ENCODE measurements at places on chromosomes 12 and 14. TPM values are rescaled to one million over a fixed set of nuclear protein-coding genes. Genes with fewer than 3 reads are reported as not detected.

GRCh38 chr14:99245564-99246511, 26.2 kb downstream of the BCL11B start:
- no peaks in the 10 kb centered on the region for H3K36me3 ChIP-seq
- H3K27me3 ChIP-seq: peaks cover 66% of the 10 kb centered on the region
- H3K4me1 ChIP-seq: no peaks in the 10 kb centered on the region

DNA sequence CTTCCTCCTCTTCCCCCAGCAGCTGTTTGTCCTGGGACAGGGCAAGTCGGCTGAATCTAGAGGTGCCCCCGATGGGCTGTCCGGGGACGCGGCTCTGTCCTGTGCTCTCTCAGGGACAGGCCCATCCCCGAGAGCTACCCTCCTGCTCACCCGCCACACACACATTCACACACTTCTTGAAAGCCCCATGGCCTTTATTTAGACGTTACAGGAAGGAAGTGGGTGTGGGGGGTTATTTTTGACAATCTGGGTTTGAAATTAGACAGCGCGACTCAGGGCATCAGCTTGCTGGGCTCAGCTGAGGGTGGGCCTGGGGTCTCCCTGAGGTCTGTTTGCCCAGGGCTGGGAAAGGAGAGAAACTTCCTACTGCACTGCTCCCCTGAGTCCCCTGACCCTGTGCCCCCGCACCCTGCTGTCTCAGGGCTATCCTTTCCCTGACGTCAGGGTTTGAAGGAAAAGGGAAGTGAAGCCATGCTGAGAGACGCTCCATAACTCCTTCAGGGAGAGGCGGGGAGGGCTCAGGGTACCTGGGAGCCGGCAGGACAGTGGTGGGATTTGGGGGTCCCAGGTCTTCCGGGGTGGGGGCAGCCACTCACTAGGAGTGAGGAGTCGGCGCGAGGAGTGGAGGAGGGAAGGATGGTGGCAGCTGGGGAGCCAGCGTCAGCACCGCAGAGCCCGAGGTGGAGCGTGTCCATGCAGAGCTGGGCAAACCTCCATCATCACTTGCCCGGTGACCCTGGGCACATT, 8.1 kb downstream of the PTPN6 start:
- peak overlapping the region; percentile 8 for H3K4me3 ChIP-seq
- peak; percentile 76 for DNase-seq
- H3K4me1 ChIP-seq: peaks cover 65% of the 10 kb centered on the region
- peak overlapping the region; percentile 71 for H3K27ac ChIP-seq

GRCh38 chr12:46944771-46945170, 119.0 kb upstream of the SLC38A4 start:
- no peaks in the 10 kb centered on the region for H3K4me1 ChIP-seq
- no peak overlapping the region for H3K27ac ChIP-seq

MBIP gene
- total RNA-seq: 119 TPM

- H3K36me3 ChIP-seq: no peaks in the 10 kb centered on the region
- H3K4me3 ChIP-seq: no peak overlapping the region
- no peaks in the 10 kb centered on the region for H3K4me1 ChIP-seq
- no peak for DNase-seq
- no peak overlapping the region for H3K27ac ChIP-seq
Measured at GRCh38 chr14:31717294-31718085, 156.3 kb downstream of the NUBPL start.

NOVA1 gene
- 1.6 TPM for total RNA-seq

DNA sequence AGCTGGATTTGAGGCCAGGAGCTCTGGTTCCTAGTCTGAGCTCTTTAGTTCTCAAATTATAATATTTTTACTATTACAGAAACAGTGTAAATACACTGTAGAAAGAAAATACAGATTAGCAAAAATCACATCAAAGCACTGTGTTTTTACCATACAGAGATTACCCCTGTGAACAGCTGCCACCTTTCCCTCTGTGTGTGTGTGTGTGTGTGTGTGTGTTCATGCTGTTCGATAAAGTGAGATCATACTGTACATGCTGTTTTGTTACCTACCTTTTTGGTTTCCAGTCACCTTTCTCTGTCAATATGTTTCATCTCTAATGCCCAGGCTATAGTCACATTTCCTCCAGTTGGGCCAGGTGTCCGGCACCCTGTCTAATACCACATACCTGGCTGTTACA, 26.9 kb downstream of the MVK start:
- no peak overlapping the region for H3K27ac ChIP-seq
- no peaks in the 10 kb centered on the region for H3K27me3 ChIP-seq
- no peak for DNase-seq
- H3K4me3 ChIP-seq: no peak overlapping the region
- peaks cover 6% of the 10 kb centered on the region for H3K4me1 ChIP-seq
- no peaks in the 10 kb centered on the region for H3K36me3 ChIP-seq

DNA sequence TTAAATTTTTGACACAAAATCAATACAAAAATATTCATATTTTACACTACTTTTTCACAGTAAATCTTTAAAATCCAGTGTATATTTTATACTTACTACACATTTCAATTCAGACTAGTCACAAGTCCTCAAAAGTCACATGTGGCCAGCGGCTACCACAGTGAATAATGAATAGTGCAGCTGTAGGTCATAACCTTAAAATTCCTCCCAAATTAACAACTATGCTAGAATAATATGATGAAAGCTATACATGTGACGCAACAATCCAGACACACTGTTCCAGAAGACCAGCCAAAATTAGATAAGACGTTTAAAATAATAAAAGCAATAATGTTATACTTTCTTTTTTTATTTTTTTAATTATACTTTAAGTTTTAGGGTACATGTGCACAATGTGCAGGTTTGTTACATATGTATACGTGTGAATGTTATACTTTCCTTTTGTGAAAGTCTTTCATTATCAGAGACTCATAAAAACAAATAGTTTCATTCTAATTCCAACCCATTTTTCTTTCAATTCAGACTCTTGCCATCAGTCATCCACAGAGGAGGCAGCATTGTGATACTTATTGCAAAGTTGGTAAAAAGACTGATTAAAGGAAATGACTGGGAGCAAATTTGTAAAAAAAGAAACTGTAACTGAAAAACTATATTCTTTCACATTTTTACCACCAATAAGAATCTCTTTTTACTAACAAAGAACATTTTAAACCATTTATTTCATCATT, 67.0 kb downstream of the C2CD5 start:
- H3K27ac ChIP-seq: no peak overlapping the region
- DNase-seq: no peak
- H3K27me3 ChIP-seq: no peaks in the 10 kb centered on the region
- no peaks in the 10 kb centered on the region for H3K4me1 ChIP-seq
- no peak overlapping the region for H3K4me3 ChIP-seq
- peaks cover 19% of the 10 kb centered on the region for H3K36me3 ChIP-seq

- no peaks in the 10 kb centered on the region for H3K27me3 ChIP-seq
- H3K36me3 ChIP-seq: no peaks in the 10 kb centered on the region
- H3K4me3 ChIP-seq: no peak overlapping the region
Measured at GRCh38 chr14:72863216-72864006, 30.5 kb downstream of the DPF3 start.
